ENCODE measurements at places on chromosomes 16 and 17.

- DNase-seq = no peak
Observed at GRCh38 chr16:53071748-53072301, 17.0 kb downstream of the CHD9 start.

- DNase-seq = no peak
Observed at GRCh38 chr16:361341-361871, 8.9 kb upstream of the AXIN1 start.

GRCh38 chr17:64146418-64147109 lies 16.6 kb upstream of the ERN1 start:
- no peak for DNase-seq

DNA sequence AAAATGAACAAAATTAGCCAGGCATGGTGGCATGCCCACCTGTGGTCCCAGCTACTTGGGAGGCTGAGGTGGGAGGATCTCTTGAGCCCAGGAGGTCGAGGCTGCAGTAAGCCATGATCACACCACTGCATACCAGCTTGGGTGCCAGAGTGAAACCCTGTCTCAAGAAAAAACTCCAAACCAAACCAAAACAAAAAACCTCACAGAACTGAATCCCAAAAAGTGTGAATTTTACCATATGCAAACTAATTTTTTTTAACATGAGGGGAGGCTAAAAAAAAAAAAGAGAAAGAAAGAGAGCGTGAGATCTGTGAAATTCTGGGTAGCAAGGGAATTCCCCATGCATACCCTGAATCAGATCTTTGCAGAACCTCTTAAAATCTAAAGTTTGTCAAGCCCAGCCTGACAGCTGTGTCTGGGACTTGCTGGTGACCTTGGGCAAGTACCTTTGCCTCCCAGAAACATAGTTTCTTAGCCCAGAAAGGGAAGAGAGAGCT lies 17.1 kb upstream of the CDH1 start:
- DNase-seq = no peak

DNA sequence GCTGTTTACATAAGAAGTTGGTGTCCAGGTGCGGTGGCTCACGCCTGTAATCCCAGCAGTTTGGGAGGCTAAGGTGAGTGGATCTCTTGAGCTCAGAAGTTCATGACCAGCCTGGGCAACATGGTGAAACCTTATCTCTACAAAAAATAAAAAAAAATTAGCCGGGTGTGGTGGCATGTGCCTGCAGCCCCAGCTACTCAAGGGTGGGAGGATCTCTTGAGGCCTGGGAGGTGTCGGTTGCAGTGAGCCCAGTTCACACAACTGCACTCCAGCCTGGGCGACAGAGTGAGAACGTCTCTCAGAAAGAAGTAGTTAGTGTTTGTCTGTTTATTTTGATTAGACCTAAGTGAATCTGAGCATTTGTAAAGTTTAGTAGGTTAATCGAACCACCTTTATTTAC lies 12.8 kb downstream of the DDX19A start:
- DNase-seq = no peak

GRCh38 chr17:71464751-71465150 lies 656.1 kb upstream of the SOX9 start:
- DNase-seq = no peak

DNA sequence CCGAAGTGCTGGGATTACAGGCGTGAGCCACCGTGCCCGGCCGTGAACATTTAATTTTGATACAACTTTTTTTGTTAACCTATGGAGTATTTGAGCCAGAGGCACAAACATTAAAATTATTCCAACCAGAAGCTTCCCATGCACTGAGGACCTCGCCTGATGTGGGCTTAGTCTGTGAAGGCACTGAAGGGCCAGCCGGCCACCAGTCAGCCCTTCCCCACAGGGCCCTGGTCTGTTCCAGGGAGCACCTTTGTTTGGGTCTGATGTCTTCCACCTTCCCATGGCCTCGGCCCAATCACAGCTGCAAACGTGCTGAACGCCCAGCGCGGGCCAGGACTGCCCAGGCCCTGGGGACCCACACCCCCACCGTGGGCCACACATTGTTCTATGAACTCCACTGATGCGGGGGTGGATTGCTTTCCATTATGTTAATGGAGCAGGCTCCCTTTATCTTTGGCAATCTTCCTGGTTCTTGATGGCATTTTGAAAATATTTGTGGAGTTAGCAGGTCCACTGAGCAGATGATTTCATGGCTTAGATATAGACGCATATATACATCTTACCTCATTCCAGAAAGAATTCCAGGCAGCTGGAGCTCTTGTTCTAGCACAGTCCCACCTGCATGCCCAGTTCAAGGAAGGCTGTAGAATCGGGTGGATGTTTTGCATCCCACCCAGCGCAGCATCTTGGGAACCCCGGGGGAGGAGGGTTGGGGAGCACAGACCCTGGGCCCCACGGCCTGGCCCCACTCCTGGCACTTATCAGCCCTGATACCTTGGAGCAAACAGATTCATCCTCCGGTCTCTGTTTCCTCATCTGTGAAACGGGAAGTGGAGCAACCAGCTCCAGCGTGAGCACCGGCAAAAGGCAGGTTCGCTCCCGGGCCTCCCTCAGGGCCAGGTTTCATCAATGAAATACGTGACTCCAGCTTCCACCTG lies 14.5 kb downstream of the SPIRE2 start:
- DNase-seq = no peak

- no peak for DNase-seq
Observed at GRCh38 chr17:80804466-80804865, 187.2 kb upstream of the CHMP6 start.

DNA sequence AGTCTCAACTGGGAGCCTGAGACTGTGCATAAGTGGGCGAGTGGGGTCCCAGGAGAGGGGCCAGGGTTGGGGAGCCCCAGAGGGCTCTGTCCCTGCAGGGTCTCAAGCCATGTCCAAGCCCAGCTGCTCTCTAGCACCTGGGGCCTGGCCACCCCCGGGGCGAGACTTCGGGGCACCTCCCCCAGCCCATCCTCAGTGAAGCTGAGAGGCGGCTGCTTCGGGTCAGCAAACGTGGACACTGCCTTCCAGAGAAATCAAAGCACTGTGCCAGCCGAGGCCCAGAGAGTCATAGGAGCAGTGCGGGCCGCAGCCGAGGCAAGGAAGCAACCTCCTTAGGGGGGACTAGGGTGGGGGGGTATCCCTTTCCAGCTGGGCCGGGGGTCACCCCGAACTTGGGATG lies 77.5 kb downstream of the ENGASE start:
- no peak for DNase-seq

- DNase-seq = no peak
Observed at GRCh38 chr16:19522397-19522732, 467 bp upstream of the GDE1 start.

DNA sequence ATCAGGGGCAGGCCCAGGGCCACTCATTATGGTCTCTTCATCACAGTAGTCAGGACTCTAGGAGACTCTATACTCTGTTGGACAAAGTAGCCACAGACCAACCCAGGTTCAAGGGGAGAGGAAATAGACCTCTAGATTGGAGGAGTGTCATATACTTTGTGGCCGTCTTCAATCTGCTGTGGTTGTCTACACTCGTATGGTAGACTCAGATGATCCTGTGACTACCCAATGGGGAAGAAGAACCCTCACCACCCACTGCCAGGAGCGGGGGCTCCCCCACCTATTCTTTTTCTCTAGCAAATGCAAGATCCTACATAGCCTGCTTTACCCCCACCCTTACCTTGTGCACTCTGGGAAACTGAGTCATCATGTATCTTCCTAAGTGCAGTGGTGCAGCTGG lies 80.5 kb downstream of the KSR1 start:
- DNase-seq = no peak

DNA sequence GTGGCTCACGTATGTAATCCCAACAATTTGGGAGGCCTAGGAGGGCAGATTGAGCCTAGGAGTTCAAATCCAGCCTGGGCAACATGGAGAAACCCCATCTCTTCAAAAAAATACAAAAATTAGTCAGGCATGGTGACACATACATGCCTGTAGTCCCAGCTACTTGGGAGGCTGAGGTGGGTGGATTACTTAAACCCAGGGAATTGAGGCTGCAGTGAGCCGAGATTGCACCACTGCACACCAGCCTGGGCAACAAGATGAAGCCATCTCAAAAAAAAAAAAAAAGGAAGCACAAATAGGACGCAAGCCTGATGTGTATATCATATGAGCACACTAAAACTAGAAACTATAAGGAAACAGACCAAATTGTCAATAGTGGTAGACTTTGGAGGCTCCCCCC lies 17.1 kb upstream of the FLCN start:
- DNase-seq = no peak

DNA sequence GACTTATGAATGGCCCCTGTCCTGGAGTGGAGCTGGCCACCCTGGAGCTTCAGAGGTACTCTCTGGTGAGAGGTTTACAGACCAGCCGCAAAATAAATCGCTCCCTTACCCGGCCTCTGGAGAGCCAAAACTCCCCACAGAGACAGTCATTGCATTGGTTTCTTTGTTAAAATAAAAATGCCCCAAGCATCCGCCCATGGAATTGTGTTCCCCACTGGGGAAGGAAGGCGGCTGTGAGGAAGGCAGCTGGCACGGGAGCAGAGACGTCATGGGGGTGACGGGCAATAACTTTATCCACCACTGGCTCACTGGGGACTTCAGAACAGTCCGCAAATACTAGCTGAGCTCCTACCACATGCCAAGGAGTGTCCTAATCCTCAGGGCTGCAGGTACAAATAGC lies 266.2 kb upstream of the FOXF1 start:
- DNase-seq = no peak

DNA sequence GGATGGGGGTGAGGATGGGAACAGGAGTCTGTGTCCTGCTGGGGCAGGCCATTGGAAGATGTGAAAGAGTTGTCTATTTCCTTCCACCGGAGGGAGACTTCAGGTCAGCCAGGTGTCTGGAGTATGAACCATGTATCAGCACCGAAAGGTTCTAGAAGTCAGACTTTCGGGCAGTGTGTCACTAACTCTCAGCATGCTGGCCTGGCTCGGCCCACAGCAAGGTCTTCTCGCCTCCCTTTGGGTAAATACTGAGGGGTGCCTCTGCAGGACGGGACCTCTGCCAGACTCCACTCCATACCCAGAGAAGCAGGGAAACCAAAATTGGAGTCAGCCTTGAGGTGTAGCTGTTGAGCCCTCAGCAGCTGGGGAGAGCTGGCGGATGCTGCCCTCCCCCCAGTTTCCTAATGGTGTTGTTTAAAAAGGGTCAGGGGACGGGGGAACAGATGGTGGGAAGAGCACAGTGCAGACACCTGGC lies 507 bp downstream of the CIITA start:
- no peak for DNase-seq

DNA sequence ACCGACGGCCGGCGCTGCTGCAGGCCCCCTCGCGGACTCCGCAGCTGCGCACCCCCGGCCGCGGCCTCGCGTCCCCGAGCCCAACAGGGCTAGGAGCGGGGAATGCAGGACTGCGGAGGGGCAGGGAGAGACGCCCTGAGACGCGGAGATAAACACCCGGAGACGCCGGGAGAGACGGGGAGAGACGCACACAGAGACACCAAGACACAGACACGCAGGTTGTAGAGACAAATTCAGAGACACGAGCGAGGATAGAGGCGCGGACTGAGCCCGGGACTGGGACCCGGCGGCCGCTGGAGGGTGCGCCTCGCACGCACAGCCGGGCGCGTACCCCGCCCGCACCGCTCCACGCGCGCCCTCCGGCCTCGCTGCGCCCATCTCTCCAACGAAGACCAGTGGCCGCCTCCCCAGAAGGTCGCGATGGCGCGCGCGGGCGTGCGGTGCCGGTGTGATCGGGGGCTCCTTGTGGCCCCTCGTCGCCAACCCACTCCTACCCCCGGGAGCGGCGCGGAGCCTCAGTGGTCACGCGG lies 902 bp downstream of the STAC2 start:
- DNase-seq = no peak

DNA sequence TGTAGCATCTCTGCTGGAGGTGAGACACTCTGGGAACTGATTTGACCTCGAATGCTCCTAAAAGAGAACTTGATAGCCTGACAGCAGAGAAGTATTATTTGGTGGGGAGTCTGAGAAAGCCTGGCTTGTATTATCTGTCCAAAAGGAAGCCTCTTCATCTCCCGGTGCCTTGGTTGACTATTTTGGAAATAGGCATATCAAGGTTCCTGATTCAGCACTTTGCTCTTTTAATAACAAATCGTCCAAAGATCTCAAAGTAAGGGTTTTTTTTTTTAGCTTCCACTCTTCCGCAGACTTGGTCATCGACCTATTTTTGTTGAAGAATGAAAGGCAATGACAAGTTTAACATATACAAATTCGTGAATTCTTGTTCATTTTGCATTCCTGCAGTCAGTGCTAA lies 14.8 kb downstream of the TMEM186 start:
- DNase-seq = no peak

DNA sequence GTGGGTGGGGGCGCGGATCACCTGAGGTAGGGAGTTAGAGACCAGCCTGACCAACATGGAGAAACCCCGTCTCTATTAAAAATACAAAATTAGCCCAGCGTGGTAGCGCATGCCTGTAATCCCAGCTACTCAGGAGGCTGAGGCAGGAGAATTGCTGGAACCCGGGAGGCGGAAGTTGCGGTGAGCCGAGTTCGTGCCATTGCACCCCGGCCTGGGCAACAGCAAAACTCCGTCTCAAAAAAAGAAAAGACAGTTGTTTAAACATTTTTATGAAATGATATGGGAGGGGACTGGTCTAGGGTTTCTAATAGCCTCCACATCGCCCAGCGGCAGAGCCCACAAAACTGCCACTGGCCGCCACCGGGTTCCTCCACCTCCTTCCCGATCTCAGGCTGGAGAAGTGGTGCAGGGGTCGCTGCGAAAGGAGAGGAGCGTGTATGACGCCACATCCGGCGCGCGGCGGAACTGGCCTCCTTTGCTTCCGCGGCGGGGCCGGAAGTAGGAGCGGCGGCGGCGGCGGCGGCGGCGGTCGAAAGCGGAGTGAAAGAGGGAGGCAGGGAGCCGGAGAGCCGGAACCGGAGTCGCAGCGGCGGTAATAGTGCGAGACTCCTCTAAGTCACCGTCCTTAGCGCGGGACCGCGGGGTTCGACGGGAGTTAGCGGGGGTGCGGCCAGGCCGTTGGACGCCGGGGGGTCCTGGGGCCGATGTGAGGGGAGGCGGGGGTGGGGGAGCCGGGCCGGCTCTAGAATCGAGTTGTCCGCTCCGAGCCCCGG lies at the start of gene PPP4C:
PPP4C (plus strand) TSS at position 492 of the 773 bp plus-strand sequence. CDS start 384 bp downstream, outside the sequence.
- peak; percentile 79 for DNase-seq

- DNase-seq = no peak
Observed at GRCh38 chr16:68223072-68223471, 12.9 kb downstream of the ESRP2 start.

DNA sequence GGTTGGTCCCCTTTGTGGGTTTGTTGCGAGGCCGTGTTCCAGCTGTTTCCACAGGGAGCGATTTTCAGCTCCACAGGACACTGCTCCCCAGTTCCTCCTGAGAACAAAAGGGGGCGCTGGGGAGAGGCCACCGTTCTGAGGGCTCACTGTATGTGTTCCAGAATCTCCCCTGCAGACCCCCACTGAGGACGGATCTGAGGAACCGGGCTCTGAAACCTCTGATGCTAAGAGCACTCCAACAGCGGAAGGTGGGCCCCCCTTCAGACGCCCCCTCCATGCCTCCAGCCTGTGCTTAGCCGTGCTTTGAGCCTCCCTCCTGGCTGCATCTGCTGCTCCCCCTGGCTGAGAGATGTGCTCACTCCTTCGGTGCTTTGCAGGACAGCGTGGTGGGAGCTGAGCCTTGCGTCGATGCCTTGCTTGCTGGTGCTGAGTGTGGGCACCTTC lies 27.3 kb upstream of the STH start:
- DNase-seq = no peak

- no peak for DNase-seq
Observed at GRCh38 chr17:6775871-6776405, at the start of gene FBXO39. TSS of gene FBXO39 (plus strand) at chr17:6776215. CDS start at chr17:6779869, 3,654 bp downstream.

- no peak for DNase-seq
Observed at GRCh38 chr16:72664056-72664508, 383.8 kb downstream of the ZFHX3 start.

GRCh38 chr17:32127158-32127897 lies 15.0 kb upstream of the RHOT1 start:
- DNase-seq = no peak

Data from stimulated activated CD4-positive, alpha-beta T cell treated with anti-CD3 and anti-CD28 coated beads, Interleukin-1b, Interleukin-23, amount 100 ng/mL, for 1 hour (primary cell).